ENCODE measurements at places on chromosomes 7 and 10.

DNA sequence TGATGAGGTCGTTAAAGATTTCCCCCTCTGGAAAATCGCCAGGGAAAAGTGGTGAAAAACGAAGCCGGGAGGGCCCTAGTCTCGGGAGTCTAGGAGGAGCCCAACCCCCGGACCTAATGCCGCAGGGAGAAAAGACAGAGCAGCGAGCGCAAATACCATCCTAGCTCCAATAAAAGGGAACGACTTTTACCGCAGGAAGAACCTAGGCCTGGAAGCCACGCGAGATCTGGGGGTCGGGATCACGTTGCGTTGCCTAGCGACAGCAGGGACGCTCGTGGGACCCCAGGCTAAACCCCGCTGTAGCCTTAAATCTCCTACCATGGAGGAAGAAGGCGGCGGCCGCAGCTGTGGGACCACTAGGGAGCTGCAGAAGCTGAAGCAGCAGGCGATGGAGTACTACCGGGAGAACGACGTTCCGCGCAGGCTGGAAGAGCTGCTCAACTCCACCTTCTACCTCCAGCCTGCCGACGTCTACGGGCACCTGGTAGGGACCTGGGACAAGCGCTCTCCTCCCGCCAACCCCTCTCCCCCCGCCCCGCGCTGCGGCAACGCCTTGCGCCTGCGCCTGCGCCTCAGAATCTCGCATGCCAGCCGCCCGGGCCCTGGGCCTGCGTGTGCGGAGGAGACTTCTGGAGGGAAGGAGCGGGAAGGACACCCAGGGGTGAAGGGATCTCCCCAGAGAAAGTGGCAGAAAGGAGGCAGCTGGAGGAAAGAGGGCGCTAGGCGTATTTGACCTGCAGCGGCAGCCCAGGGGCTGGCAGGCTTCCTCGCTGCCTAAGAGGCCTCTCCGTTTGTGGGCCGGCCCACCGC is at the start of gene ENO4:
TSS of gene ENO4 (plus strand) at position 252 of the 810 bp plus-strand sequence. CDS start at position 320, 68 bp downstream.
- peak within 1 kb of the TSS; percentile 86 for H3K4me3 ChIP-seq
- H3K27me3 ChIP-seq = peaks cover 13% of the 10 kb centered on the region
- no peaks in the 10 kb centered on the region for H3K36me3 ChIP-seq

DNA sequence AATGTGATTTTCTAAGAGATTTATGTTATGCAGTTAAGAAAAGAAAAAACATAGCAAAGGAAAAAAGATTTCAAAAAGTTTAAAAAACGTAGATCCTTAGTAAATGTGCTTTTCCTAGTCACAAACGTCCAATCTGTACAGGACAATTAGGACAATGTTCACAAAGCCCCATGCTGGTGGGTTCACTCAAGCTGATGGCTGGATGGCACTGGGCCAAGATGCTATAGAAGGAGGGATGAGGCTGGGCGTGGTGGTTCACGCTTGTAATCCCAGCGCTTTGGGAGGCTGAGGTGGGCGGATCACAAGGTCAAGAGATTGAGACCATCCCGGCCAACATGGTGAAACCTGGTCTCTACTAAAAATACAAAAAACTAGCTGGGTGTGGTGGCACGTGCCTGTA is 22.1 kb downstream of the SVIL start:
- no peaks in the 10 kb centered on the region for H3K4me1 ChIP-seq
- H3K36me3 ChIP-seq = no peaks in the 10 kb centered on the region
- no peak overlapping the region for H3K27ac ChIP-seq
- peaks cover 2% of the 10 kb centered on the region for H3K27me3 ChIP-seq
- H3K4me3 ChIP-seq = no peak overlapping the region

- no peaks in the 10 kb centered on the region for H3K27me3 ChIP-seq
- peaks cover 2% of the 10 kb centered on the region for H3K4me1 ChIP-seq
- no peak overlapping the region for H3K4me3 ChIP-seq
- no peak for DNase-seq
Measured at GRCh38 chr7:151682831-151683614, 163.3 kb upstream of the RHEB start.

DNA sequence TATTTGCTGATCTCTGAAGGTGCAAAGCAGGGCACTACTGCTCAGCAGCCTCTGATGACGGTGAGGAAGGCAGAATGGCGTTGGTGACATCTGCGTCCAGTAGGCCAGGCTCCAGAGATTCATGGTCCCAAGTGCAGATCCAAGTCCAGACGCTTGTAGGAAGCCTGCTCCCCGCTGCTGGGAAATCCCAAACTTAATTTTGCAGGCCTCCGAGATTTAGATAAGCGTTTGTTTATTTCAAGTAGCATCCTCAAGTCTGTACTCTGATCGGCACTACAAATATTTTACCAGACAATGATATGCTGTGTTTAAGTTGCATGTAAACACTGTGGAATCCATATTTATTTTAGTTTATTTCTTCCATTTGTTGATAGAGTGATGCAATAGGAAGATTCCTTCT is 244.9 kb upstream of the KLF6 start:
- no peak overlapping the region for H3K27ac ChIP-seq
- H3K4me1 ChIP-seq = peaks cover 21% of the 10 kb centered on the region
- no peaks in the 10 kb centered on the region for H3K36me3 ChIP-seq
- no peak overlapping the region for H3K4me3 ChIP-seq

GRCh38 chr7:64795176-64795575 is 948 bp downstream of the ZNF138 start:
- H3K27me3 ChIP-seq = no peaks in the 10 kb centered on the region
- no peak for DNase-seq
- peaks cover 31% of the 10 kb centered on the region for H3K4me1 ChIP-seq
- peak overlapping the region; percentile 98 for H3K27ac ChIP-seq

DNA sequence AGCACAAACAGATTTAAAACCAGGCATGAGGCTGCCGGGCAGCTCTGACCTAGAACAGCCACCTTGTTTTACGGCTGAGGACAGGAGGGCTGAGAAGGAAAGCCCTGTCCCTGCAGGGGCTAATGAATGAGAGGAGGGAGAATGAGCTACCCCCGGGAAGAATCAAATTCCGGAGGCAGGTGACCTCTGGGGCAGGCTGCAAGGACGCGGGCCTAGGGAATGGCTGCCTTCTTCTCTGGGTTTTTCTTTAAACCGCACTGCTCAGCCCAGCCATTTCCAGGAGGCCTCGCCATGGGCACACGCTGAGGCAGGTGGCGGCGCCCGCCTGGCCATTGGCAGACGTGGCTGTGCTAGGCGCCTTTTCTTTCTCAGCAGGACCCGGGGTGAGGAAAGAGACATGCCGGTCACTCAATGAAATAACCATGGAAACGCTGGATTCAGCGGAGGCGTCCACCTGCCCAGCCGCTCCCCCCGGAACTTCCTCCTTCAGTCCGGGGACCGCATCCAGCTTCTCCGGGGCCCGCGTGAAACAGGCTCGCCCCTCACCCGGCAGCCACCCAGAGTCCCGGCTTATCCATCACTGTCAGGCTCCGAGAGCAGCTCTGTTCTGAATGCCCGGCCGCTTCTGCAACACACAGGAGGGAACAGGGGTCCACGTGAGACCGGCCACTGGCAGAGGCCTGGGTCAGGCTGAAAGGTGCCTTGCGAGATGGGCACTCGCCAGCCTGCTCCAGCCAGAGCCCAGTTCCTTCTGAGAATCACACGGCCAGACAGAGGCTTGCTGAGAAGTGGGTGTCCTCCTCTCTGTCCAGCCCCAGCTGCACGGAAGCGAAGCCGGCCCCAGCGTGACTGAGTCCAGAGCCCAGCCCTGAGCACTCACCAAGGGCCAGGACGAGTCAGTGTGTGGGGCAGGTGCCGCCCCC is 82.1 kb downstream of the PDGFA start:
- no peak overlapping the region for H3K4me3 ChIP-seq
- no peak for DNase-seq
- H3K36me3 ChIP-seq = no peaks in the 10 kb centered on the region
- H3K27ac ChIP-seq = no peak overlapping the region

DNA sequence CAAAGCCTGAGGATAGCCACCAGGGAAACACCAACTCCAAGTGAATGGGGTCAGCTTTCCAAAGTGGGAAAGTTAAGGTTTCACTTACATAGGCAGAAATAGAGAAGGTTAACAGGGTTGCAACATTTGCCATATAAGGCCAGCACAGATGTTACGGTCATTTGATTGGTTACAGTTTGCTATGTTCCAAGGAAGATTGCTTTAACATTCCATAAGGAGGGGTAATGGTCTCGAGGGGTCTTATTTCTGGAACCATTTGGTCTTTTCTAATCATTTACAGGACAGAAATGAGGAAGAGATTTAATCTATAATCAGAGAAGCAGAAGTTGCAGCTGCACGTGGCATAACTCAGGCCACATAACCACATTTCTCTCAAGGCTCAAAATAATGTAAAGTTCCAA is 679.4 kb upstream of the C7orf33 start:
- H3K4me3 ChIP-seq = no peak overlapping the region
- no peaks in the 10 kb centered on the region for H3K36me3 ChIP-seq
- DNase-seq = no peak
- H3K27ac ChIP-seq = no peak overlapping the region
- no peaks in the 10 kb centered on the region for H3K27me3 ChIP-seq
- H3K4me1 ChIP-seq = no peaks in the 10 kb centered on the region

DNA sequence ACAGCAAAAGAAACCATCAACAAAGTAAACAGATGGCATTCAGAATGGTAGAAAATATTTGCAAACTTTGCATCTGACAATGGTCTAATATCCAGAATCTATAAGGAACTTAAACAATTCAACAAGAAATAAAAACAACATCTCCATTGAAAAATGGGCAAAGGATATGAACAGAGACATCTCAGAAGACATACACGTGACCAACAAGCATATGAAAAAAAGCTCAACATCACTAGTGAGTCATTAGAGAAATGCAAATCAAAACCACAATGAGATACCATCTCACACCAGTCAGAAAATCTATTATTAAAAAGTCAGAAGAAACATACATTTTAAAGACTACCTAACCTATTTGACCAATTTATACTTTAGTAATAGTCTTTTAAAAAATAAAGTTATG is 571.3 kb upstream of the NRG3 start:
- no peaks in the 10 kb centered on the region for H3K36me3 ChIP-seq
- no peaks in the 10 kb centered on the region for H3K4me1 ChIP-seq
- DNase-seq = no peak

- no peak for DNase-seq
- H3K27ac ChIP-seq = peak overlapping the region; percentile 24
- H3K36me3 ChIP-seq = peaks cover 26% of the 10 kb centered on the region
- no peak overlapping the region for H3K4me3 ChIP-seq
- H3K4me1 ChIP-seq = peaks cover 53% of the 10 kb centered on the region
Measured at GRCh38 chr7:77811516-77812289, 13.1 kb downstream of the PHTF2 start.

DNA sequence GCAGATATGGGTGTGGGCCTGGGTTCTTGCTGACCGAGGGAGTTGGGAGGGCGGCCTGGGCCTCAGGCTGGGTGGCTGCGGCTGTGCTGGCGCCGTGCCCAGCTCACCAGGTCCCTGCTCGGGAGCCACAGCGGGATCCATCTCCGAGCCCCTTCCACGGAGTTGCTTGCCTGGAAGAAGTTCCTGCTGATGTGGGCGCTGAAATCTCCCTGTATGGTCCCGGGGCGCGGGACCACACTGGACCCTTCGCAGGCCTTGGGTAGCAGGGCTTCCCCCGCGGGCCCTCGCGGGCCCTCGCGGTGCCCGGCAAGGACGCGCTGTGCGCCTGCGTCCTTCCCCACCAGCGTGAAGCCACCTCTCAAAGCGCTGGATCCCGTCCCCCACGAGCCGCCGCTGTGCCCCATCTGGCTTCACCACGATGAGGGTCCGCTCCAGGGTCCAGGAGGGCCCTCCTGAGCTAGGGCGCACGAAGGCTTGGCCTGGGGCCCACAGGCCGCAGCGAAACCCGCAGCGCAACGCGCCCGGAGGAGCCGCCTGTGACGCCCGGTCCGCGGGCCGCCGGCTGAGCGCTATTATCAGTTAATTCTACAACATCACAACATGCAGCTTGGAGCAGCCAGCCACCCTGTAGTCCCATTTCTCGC is 31.5 kb downstream of the RAB19 start:
- H3K27me3 ChIP-seq = no peaks in the 10 kb centered on the region
- no peak overlapping the region for H3K27ac ChIP-seq
- no peak overlapping the region for H3K4me3 ChIP-seq
- H3K36me3 ChIP-seq = no peaks in the 10 kb centered on the region
- H3K4me1 ChIP-seq = peaks cover 3% of the 10 kb centered on the region

- H3K36me3 ChIP-seq = no peaks in the 10 kb centered on the region
- H3K27ac ChIP-seq = no peak overlapping the region
- DNase-seq = no peak
- no peaks in the 10 kb centered on the region for H3K4me1 ChIP-seq
- H3K27me3 ChIP-seq = no peaks in the 10 kb centered on the region
Measured at GRCh38 chr7:45324683-45325237, 167.2 kb downstream of the RAMP3 start.

DNA sequence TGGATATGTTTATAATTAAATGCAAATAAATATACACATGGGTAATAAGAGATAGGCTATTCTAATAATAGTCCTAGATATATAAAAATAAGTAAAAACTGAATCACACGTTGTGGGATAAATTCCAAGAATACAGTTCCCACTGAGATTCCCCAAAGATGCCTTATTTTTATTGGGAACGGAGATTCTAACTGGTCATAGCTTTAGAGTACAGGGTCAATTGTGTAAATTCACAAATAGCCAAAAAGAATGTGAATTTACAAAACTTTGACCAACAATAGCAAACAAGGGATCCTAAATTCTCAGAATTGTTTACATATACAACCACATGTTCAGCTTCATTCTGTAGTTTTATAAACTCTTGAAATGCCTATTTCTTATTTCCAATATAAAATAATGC is 65.0 kb downstream of the VSTM4 start:
- no peaks in the 10 kb centered on the region for H3K36me3 ChIP-seq
- H3K4me1 ChIP-seq = no peaks in the 10 kb centered on the region
- no peak overlapping the region for H3K27ac ChIP-seq
- H3K4me3 ChIP-seq = no peak overlapping the region

DNA sequence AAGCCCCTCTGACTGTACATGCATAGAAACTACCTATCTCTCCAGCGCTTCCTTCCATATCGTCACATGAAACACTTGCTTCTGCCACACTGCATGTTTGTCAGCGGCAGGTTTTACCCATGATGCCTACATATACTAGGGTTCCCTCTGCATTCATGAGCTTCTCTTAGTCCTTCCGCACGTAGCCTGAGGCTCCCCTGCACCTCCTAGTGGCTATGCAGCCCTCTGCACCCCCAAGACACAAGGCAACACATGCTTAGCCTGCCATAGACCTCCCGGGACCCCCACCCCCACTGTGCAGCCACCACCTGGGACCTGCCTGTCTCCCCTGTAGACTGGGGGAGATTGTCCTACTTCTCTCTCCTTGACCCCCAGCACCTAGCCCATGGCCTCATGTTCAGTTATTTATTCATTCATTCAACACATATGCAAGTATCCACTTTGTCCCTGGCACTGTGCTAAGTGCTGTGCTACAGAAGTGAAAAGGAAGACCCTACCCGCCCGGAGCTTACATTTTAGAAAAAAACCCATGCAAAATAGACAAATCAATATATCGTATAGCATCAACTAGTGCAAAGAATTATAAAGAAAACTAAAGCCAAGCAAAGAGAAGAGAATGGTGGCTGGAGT is 23.5 kb downstream of the TMEM273 start:
- H3K36me3 ChIP-seq = peaks cover 22% of the 10 kb centered on the region
- no peaks in the 10 kb centered on the region for H3K27me3 ChIP-seq
- H3K4me1 ChIP-seq = peaks cover 12% of the 10 kb centered on the region
- no peak overlapping the region for H3K27ac ChIP-seq
- H3K4me3 ChIP-seq = no peak overlapping the region

GRCh38 chr7:29866490-29866930 is 60.2 kb downstream of the WIPF3 start:
- H3K27me3 ChIP-seq = peaks cover 20% of the 10 kb centered on the region
- no peak overlapping the region for H3K27ac ChIP-seq
- H3K4me3 ChIP-seq = no peak overlapping the region
- H3K36me3 ChIP-seq = no peaks in the 10 kb centered on the region
- no peaks in the 10 kb centered on the region for H3K4me1 ChIP-seq
- DNase-seq = no peak
